ENCODE measurements at places on chromosomes 6 and 20.

- DNase-seq = no peak
Measured at GRCh38 chr20:50691573-50692551, 520 bp upstream of the RIPOR3 start.

DNA sequence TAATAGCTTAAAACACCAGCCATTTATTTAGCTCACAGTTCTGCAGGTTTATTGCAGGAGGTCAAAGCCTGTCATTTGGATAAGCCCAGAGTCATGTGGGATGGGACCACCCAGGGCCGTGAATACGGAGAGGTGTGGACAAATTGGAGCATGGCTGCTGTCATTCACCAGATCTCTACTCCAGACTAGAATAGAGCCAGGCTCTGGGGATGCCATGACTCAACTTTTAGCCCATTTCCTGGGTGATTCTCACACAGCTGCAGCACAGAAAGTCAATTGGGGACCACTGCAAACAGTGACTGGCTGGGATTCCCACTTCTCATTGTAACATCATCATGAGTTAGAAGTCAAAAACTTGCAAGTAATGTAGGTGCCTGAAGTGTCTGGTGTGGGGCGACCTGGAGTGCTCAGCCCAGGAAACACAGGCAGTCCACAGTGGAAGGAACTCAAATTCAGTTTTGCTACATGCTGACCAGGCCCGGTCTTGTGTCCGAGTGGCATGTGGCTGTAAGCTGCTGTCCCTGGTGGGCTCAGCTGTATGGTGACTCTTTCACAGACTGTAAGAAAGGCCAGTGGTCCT, 174.3 kb downstream of the SCP2D1 start:
- no peak for DNase-seq

DNA sequence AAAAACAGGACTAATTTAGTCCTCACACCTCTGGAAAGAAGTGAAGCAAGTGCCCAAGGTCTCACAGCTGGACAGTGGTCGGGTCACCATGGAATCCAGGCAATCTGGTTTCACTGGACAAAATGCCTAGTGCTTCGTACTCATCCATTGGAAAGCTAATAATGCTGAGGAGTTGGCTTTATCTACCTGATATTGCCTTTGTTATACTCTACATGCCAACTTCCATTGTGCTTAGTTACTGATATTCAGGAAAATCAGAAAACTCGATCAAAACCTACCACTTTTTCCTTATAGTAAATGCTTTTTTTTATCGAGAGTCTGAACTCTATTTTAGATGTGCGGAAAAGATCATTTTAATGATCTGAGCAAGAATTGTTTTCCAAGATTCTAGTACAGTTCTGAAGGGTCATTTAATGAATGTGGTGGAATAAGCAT, 966 bp downstream of the CFAP206 start:
- DNase-seq = no peak

DNA sequence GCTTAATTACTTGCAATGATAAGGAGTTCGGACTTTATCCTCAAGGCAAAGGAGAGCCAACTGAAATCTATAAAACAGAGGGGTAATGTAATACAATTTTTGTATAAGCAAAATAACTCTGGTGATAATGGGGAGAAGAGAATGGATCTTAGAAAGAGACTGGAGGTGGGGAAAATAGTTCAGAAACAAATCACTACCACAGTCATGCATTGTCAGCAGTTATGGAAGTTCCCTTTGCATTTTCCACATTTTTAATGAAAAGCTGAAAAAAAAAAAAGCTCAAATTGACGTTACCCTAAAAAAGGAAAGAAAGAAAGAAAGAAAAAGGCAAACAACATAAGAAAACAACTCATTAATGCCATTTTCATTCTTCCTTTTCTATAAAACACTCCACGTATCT, 337.6 kb upstream of the HSF2 start:
- no peak for DNase-seq

GRCh38 chr20:62874964-62875344, 13.3 kb upstream of the TCFL5 start:
- DNase-seq = no peak

DNA sequence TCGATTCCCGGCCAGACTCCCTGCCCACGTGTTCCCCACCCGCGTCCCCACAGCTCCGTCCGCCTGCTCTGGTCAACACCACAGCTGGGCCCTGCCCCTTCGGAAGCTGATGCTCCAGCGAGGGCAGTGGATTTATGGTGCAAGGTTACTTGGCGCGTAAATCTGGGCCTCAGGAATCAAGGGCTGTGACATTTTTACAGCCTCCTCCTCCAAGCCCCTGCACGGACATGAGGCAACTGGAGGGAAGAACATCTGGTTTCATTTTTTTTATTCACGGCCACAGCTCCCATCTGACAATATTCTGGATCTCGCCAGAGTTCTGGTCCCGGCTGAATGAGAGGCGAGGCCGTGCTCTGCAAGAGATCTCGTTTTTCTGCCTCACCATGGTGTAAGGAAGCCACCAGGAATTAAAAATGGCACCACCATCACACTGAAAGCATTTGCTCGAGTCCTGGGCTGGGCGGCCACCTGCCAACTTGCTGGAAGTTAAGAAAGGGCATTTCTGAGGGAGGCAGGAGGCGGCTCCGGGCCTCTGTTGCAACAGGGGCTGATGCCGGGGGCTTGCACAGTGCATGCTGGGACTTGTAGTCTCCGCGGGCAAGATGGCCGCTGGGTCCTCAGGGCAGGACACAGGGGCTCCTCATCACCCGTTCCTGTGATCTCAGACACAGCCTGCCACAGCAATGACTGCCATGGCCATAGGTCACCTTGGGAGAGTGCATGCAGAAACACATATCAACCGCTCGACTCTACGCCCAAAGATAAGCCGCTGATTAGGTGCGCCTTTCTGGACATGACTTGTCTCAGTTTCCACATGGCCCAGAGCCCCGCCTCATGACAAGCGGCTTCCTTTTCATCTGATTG, 148.5 kb downstream of the LY86 start:
- no peak for DNase-seq

DNA sequence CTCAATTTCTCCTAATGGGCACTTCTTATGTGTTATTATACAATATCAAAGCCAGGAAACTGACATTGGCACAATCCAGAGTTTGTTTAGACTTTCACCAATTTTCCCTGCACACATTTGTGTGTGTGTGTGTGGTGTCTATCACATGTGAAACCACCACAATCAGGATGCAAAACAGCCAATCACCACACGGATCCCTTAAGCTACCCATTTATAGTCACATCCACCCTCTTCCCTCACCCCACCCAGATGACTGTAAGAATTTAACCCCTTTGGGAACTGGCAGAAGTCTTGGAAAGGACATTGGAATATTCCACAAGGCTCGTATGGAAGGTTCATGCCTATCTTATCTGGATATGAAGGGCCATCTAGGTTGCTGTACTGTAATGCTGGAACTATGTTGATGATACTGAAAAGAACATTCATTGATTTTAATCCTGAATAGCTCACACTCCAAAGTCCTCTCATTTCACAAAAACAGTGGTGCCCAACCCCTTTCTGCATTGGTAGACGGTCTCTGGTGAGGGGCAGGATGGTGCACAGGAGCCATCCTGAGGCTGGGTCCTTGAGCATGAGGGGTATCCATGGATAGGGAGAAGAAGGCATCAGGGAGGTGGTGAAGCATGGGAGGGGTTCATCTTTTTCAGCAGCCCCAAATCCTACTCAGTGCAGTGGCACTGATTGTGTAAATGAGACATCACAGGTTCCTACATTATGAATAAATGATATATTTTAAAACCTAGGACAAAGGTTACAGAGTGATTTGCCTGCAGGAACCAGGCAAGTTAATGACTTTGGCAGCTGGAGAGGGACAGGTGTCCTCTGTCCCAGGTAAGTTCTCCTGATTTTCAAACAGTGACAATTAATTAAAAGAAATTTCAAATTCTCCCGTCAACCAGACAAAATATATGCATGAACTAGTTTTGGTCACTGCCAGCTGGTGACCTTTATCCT, 12.1 kb upstream of the CTCFL start:
- DNase-seq = no peak

GRCh38 chr20:25508083-25508770, 77.1 kb downstream of the NINL start:
- DNase-seq = no peak

DNA sequence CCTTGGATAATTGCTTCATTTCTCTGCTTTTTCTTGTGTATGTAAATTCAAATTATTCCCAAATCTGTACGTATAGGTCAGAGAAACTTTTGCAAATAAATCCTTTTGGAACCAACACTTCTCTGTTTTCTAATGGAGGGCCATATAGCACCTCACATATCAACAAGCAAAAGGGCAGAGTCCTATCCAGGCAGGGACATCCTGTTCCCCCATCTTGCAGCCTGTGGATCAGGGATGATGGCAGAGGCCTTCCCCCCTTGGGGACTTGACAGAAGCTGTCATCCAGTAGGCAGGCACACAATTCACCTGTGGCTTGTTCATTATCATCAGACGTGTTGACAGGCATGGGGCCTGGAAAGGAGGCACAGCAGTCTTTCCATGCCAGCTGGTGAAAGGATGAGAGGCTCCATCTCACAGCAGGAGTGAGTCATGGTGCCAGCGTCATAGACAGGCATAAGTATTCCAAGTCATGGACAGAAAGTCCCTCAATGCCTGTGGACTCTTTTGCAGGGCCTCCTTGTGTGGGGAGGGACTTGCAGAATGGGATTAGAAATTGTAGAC, 31.8 kb upstream of the PLEKHG1 start:
- DNase-seq = no peak

DNA sequence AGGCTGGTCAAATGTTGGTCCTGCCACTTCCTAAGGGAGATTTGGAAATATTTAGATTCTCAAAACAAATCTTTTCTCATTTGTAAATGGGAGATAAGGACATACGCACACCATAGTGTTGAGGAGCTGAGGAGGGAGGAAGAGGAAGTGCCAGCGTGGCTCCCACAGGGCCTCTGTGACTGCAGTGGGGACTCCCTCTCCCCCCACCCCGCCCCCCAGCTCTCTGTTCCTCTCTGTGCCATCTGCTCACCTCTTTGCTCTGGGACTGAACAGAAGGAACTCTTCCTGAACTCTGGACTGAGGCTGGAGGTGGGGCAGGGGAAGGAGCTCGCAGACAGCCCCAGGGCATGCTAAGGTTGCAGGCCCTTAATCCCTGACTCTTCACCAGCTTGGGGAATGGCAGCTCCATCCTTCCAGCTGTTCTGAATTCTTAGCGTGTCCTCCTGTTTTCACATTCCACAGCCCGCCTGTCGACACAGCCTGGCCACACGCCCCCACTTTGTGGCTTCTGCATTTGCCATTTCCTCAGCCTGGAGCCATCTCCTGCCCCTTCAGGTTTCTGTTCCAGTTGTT, 11.4 kb downstream of the DDX27 start:
- no peak for DNase-seq

DNA sequence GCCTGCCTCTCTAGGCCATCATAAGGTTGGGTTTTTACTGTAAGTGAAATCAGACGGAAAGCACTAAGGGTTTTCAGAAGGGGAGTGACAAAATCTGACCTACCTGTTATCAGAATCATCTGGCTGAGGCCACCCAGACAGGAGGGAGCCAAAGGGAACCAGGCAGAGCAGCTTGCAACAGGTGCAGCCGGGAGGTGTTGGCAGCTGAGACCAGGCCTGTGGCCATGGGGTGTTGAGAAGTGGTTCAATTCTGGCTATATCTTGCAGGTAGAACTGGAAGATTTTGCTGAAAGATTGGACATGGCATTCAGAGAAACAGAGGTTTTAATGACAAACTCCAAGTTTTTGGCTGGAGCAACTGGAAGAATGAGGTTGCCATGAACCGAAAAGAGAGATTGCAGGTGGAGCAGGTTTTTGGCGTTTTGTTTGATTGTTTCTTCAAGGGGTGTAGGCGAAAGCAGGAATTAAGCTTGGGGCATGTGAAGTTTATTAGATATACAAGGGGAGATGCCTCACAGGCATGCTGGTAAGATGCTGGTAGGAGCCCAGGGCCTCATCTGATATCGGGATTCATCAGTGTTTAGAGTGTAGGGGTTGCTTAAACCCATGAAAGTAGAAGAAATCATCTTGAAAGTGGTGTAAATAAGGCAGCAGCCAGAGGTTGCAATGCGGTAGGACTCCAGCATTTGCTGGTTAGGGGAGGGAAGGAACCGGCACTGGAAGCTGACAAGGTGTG, 35.1 kb upstream of the MAP3K4 start:
- DNase-seq = no peak

GRCh38 chr20:50054626-50055511, 58.1 kb downstream of the UBE2V1 start:
- no peak for DNase-seq

- DNase-seq = no peak
Measured at GRCh38 chr6:28117386-28118050, 6.9 kb upstream of the ZSCAN16 start.

All from stimulated activated CD4-positive, alpha-beta T cell treated with anti-CD3 and anti-CD28 coated beads, Interleukin-1b, Interleukin-23, amount 100 ng/mL, for 1 hour (primary cell).